GM23248 (cell line): ENCODE measurements at places on chromosomes 7 and 10.
A peak's percentile ranks its signal among the peaks of the same experiment; 100 is the strongest.

DNA sequence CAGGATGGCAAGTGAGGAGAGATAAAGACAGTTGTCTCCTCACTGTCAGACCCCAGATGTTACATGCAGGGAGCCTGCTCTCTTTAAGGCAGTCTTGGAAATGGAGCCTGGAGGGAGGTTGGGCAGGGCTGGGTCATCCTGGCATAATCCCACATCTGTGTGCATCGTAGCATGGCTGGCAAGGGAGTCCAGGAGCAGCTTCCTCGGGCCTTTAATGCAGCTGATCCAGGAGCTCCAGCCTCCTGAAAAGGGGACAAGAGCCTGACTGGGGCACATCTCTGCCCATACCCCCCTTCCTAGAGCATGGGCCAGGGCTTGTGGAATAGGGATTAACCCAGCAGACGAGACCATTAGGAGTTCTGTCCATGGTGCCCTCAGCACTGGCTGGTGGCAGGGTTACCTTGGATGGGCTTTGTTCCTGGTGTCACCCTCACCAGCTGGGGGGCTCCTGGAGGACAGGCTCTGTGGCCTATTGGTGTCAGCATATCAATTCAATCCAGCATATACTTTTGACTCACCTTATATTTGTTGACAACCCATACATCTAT is 34.9 kb downstream of the TBATA start:
- peak; percentile 41 for DNase-seq

DNA sequence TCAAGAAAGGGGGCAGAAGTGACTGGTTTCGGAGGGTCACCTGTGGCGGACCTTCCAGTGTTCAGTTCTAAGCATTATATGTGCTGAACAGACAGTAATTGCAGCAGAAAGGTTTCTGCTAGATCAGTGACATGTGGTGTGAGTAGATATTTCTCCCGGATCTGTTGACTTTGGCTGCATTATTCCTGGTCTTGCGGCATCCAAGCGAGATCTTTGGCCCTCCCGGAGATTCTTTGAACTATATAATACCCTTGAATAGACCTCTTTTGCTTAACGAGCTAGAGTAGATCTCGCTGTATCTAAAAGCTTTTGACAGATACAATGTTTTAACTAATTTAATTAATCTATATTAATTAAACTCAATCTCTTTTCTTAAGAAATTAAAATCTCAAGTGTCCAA is 99.8 kb downstream of the PTN start:
- no peak for DNase-seq

GRCh38 chr7:89757910-89758309 is 396.4 kb upstream of the STEAP1 start:
- peak; percentile 21 for DNase-seq

DNA sequence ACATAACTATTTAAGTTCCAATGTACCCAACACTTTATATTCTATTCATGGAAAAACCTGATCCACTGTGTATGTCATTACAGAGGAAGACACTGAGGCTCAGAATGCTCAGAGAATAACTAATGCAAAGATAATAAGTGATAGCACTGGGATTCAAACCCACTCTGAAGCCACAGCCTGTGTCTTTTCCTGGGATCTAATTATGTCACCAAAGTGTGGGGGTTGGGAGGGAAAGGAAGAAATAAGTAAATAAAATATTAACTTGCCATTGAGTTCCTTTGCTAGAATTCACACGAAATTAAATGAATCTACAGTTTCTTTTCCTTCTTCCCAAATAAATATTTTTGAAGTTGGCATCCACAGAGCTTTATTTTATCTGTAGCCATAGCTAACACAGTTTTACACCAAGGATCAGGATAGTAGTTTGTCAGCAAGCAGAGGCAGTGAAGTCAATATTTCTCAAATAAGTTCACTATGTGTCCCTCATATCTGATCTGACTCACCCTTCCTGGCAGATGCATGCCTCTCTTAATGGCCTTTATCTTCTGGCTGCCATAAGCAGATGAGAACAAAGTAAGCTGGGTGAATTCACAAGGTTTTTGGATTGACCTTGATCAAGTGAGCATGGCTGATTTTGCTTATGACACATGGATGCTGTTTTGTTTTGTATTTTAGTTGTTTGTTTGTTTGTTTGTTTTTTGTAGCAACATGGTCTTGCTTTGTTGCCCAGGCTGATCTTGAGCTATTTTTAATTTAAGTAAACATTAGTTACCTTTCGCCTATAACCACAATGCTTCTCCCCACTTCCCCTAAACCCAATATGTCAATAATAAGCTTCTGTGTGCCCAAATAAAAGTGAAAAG is 6.3 kb downstream of the RAPGEF5 start:
- DNase-seq, result peak; percentile 76

DNA sequence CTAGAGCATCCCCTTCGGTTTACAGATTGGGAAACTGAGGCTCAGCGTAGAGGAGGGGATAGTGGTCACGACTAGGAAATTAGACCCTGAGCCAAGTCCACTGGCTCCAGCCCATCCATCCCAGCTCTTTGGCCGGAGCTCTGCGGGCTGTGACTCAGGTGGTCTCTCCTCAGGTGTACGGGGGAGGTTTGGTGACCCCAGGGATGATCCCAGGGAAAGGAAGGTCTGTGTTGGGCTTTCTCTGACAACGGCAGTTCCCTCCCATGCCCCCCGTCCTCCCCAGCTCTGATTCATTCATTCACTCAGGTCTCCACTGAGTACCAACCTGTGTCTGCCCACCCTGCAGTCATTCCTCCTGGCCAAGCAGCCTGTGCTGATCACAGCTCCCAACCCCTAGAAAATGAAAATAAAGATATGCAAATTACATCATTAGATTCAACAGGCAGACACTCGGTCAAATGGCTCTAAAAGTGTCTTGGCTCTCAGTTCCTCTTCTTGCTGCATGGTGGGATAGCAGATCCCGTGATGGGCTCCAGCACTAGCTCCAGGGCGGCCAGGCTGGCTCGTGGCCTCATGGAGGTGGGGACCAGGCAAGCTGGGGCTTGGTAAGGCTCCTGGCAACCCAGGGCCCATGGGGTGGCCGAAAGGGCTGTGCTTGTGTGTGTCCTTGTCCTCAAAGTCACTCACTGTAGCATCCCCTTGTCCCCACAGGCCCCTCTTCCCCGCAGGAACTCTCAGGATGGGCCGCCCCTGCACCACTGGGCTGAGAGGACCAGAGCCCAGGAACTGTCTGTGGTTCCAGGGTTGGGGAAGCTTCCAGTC is 37.8 kb downstream of the CLRN3 start:
- no peak for DNase-seq

GRCh38 chr7:144100607-144101006 is 8.8 kb upstream of the OR2A2 start:
- no peak for DNase-seq
